NCI-H526 treated with DMSO at 0.1 percent for 48 hours (cell line): ENCODE measurements at places on chromosomes 6 and 20.

- no peak for DNase-seq
Measured at GRCh38 chr20:37943033-37943432, 40.1 kb downstream of the VSTM2L start.

DNA sequence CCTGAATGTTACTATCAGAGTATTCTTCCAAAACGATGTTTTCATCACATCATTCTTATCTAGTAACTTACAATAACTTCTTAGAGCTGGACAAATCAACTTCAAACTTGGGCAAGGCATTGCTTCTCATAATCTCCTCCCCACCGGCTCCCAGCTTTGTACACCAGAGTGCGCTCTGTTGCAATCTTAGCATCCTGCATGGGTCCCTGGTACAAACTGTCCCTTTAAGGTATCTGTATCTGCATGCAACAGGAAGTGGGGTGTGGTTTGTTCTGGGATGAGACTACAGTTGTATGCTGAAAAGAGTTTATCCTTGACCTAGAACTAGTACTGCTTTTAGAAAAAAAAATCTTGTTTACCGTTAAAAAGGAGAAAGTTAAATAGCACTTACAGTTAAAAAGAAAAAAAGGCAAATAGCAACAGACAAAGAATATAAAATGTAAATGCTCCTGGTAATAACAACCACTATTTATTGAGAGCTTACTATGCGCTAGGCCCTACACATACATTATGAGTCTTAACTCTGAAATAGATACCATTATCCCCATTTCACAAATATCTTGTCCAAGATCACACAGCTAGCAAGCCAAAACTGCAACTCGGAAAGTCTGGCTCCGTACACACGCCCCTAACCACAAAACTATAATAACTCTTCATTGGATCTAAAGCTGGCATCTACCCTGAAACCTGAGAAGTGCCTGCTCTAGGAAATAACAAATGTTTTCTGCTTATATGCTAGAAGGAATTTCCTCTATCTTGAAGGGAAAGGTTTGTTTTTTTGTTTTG, 9.8 kb upstream of the HECA start:
- DNase-seq = peak; percentile 29

DNA sequence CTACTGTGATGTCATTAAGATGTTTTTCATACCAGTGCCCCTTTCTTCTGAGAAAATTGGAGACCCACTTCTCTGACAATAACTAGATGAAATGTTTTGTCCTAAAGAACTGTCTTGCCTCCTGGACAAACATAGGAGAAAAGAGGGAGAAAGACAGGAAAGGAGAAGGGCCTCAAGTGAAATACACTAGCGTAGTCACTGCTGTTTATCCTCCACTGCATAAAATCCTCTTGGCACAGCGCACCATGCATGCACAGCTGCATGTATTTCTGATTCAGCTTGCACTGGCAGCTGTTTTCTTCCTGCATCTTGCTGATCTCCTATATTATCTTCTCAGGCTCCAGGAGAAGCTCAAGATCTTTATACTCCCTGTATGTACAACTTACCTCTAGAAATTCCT, 158.0 kb upstream of the BMP5 start:
- no peak for DNase-seq

- no peak for DNase-seq
Measured at GRCh38 chr6:135555550-135555949, 58.0 kb upstream of the AHI1 start.

- DNase-seq = no peak
Measured at GRCh38 chr20:59171986-59172385, 8.4 kb downstream of the ZNF831 start.

- DNase-seq = peak; percentile 10
Measured at GRCh38 chr6:15399641-15400470, 154.0 kb downstream of the JARID2 start.

DNA sequence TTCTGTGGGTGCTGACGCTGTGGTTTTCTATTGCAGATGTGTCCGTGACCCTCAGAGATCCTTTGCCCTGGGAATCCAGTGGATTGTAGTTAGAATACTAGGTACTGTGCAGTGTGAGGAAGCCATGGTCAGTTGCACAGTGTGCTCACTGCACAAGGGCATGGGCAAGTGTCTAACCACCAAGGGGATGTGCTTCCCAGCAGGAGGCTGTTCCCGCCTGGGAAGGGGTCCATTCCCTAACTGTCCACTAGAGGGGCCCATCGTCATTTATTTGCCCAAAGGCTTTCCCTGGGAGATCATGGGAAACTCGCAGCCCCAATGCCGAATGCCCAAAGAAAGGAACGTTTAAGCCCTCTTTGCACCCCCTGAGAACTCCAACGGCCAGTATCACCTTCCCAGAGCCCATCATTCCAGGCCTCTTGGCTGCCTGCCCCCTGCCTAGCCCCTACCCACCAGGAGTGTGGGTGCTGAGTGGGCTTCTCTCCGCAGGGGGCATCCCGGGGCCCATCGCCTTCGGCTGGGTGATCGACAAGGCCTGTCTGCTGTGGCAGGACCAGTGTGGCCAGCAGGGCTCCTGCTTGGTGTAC, 26.2 kb downstream of the SLCO4A1 start:
- peak; percentile 73 for DNase-seq

DNA sequence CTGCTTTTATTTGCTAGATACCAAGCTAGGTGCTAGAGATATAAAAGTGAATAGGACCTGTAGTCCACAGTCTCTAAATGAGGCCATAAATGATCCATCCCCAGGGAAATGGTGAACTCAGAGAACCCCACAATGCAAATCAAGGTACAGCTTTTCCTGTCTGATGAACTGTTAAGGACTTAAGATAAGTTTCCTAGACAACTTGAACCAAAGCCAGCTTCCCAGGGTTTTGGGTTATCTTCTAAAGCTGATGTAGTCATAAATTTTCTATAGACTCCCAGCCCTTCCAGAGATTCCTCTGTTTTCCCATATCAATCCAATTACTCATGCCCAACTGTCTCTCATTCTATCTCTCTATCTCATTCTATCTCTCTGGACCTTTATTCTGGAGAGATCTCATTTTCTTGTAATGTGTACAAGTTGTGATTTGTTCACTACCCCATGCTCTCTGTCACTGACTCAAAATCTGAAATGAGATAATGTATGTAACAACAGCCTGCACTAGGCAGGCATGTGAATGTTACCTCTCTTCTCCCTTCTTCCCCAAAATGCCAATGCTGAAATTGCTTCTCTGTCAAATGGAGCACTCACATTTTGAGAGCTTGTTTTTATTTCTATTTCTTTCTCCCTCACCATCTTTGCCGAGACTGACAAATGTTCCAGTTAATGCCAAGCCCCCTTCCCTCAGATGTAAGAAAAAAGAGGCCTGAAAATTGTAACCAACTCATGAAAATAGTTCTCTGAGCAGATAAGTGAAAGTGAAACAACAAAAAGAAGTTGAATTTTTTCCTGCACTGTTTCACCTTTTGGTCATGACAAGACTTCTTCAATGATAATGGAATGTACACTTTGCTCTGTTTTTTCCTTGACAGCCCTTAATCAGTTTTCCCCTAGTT, 279.9 kb downstream of the SLC35F1 start:
- no peak for DNase-seq

- no peak for DNase-seq
Measured at GRCh38 chr20:37350649-37351574, 5.0 kb downstream of the SRC start.

- DNase-seq = no peak
Measured at GRCh38 chr6:125157725-125158124, 4.2 kb downstream of the TPD52L1 start.

DNA sequence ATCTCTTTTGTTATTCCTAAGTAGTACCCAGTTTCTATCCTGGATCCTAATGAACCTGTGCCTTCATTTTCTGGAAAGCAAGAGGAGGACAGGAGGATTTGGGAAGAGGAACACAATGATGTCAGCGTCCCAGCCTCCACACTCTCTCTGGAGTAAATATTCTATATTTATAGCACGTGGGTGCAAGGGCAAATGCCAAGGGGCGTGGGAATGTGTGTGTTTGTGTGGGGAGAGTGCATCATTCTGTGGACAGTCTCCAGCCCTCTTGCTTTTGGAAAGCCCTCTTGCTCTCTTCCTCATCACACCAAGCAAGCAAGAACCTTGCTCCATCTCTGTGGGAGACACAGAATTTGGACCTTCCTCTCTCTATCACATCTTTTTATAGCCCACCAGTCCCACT, 103.2 kb upstream of the EMILIN3 start:
- DNase-seq = no peak

DNA sequence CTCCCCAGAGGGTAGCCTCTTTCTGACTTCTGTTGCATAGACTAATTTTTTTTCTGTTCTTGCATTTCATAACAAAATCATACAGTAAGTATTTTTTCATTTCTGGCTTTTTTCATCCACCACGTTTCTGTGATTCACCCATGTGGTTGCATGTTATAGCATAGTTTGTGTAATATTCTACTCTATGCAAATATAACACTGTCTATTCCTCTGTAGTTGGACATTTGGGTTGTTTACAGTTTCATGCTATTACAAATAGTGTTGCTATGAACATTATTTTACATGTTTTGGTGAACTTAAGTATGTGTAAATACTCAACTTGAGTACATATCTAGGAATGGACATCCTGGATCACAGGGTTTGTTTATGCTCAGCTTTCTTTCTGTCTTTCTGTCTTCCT, 187.2 kb upstream of the KCNG1 start:
- no peak for DNase-seq

DNA sequence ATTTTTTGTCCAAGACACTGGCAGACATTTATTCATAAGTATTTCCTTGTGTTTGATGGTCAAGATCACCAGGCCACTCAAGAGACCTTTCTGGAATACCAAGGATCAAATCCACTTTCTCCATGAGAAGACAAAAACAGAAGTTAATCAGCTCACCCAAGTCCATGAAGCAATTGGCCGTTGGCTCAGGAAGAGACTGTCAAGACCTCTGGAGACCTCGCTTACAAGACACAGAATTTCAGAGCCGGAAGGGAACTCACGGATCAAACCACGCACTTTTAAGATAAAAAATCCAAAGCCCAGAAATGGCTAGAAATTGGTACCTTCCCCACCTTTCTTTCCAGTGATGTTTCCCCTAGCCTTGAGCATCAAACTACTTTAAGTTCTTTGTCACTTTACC, 3.3 kb downstream of the TRERF1 start:
- DNase-seq = no peak

DNA sequence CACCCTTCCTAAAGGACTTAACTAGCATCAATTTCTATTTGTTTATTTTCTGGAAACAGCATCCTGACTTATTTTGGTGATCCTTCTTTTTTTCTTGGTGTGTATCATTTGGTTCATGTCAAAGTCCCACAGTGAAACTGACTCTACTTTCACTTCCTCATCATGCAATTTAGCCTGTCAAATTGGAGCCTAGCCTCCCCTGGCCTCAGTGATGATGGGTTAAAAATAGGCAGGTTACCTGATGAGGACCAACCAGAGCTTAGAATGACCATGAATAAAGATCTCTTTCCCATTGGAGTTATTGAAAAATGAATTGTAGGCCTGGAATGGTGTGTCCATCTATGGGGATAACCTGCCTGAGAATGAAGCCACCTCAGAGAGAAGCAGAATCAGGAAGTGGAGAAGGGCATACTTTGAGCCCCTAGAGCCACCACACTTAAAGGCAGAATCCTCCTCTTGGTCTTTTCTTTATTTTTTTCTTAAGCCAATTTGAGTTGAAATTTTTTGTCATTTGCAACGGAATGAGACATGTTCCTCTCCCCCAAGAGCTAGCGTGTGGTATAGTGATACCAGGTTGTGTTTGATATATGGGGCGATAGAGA, 105.6 kb downstream of the BTBD3 start:
- no peak for DNase-seq

DNA sequence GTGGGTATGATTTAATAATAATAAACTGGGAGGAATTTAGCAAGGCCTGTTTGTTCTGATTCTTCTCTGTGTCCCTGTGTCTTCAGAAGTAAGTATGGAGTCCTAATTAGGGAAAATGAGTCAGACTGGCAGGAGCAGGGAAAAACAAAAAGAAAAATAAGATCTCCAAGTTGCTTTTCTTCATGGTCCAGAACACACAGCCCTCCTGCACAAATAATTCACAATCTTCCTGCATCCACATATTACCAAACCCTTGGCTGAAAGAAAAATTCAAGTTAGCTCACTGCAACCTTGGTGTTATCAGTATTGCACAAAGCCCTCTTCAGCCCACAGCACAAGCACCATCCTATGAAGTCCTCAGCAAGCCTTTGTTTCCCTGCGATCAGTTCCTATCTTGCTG, 142.0 kb upstream of the LAMA2 start:
- DNase-seq = no peak

GRCh38 chr20:10557685-10558084, 116.1 kb downstream of the JAG1 start:
- no peak for DNase-seq

DNA sequence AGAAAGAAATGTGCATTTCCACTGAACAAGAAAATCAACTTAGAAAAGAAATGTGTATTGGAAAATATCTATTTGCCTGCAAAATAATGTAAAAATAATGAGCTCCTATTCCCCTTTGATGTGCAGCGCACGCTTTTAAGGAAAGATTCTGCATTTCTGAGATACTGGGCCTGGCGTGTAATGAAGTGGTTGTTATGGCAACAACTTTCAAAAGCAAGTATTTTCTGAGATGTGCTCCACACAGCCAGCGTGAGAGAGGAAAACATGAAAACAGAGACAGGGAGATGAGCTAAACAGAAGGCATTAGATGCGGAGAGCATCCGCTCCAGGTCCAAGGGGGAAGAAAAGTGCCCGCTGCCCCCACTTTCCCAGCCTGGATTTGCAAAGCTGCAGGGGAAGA, 39.1 kb upstream of the GTSF1L start:
- DNase-seq = no peak

- DNase-seq = no peak
Measured at GRCh38 chr20:46992640-46993035, 98.0 kb downstream of the EYA2 start.

DNA sequence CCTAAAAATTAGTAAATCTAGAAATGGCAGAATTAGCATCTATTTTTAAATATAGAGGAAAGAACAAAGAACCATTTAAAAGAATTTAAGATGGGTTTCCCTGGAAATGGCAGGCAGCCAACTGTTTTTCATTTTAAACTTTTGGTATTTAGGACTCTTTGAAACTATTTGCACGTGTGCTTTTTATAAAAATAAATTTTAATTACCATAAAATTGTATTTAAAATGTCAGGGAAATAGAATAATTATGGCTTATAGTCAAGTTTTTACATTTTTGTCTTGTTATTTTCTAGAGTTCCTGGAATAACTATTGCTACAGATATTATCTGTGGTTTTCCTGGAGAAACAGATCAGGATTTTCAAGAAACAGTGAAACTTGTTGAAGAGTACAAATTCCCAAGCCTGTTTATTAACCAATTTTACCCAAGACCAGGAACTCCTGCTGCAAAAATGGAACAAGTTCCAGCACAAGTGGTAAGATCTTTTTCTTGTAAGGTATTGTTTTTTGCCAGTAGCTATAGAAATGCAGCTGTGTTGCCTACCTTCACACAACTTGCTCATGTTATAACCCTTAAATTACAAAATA, 528.7 kb upstream of the SOX4 start:
- DNase-seq = no peak

DNA sequence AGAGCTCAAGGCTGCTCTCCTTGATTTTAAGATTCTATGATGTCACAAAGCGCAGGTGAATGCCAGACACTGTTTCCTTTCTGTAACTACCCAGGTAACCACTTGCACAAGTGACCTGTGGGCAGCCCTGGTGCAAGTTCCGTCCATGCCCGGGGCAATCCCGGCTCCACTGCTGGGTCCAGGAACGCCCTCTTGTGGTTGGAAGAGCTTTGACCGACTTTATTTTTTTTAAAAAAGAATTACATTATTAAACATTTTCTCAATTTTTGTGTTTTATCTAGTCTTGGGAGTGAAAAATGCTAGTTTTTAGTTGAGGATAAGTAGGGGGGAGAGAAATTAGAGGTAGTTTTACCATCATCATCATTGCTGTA, 695.2 kb downstream of the QKI start:
- DNase-seq = no peak
